ENCODE measurements at places on chromosomes 7 and 10. TPM values are rescaled to one million over a fixed set of nuclear protein-coding genes. Genes with fewer than 3 reads are reported as not detected.

Gene LDB3
- total RNA-seq, result 0.08 TPM

Gene PNLIPRP2
- total RNA-seq, result not detected

Gene LIPJ
- total RNA-seq, result not detected

Gene EIF3B
- 225 TPM for total RNA-seq

Gene TWIST1
- total RNA-seq, result not detected
